ENCODE measurements at places on chromosomes 6 and 20.

GRCh38 chr6:21101694-21102093 lies 491.9 kb upstream of the SOX4 start:
- DNase-seq = no peak

- DNase-seq = peak; percentile 0
Measured at GRCh38 chr6:111361648-111362047, 121.4 kb downstream of the REV3L start.

- no peak for DNase-seq
Measured at GRCh38 chr6:32462609-32463008, 22.9 kb downstream of the HLA-DRA start.

GRCh38 chr6:42068173-42068572 lies 17.8 kb downstream of the TAF8 start:
- DNase-seq = no peak

GRCh38 chr6:134535831-134536230 lies 217.9 kb upstream of the SGK1 start:
- DNase-seq = no peak

GRCh38 chr6:94894300-94894699 lies 683.0 kb upstream of the MANEA start:
- DNase-seq = no peak

DNA sequence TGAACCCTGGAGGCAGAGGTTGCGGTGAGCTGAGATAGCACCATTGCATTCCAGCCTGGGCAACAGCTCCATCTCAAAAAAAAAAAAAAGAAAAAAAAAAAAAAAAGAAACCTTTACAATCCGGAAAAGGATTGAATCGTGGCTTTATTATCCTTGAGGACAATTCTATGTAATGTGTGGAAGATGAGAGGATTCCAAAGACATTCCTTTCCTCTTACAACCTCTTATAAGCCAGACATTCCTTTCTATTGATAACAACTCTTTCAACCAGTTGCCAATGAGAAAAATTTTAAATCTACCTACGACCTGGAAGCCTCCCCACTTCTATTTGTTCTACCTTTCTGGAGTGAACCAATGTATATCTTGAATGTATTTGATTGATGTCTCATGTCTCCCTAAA lies 91.2 kb upstream of the EEF1E1 start:
- no peak for DNase-seq

- no peak for DNase-seq
Measured at GRCh38 chr20:50704971-50705370, 13.6 kb upstream of the RIPOR3 start.

DNA sequence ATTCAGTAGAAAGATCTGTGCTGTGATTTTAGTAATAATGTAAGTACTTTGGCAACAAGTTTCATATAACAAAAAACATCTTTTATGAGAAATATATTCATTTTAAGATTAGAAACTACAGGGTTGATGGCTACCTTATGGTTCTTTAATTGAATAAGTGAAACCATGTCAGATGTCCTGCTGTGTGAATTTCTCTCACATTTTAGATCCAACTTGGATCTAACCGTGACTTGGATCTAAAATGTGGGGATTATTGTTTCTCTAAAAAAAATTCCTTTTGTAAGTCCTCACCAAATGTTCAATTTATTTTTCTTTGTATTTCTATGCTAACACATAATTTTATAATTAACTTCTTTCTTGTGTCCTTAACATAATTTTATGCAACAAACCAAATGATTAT lies 30.4 kb downstream of the ZC2HC1B start:
- no peak for DNase-seq

DNA sequence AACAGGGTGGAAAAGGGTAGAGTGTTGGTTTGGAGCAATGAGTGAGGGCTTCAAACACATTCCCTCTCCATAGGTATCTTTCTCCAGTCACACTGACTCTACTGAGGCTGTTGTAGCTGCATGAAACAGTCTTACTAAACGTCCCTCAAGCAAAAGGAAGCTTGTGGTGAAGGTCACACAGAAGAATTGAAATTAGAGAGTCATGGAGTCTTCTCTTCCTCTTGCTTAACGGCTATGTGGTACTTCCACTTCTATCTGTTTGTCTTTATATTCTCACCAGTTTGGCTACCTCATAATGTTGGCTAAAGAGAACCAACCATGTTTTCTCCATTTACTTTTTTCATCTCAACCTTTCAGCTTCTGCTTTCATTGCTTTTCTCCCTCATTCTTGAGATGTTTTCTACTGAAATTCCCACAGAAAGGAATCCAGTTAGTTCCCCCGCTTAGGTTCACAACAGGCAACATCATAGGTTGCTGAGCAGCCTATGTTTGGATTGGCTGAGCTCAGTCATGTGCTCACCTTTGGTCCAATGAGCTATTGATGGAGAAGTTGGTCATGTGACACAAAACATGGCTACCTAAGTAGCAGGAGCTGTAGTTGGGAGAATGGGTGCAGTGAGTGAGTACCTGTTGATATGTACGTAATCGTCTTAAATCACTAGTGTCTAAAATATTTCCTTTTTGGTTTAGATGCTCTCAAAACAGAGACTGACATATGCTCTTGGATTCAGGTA lies 99.8 kb downstream of the SNAP25 start:
- DNase-seq = no peak

GRCh38 chr20:46222521-46223007 lies 85.7 kb downstream of the CDH22 start:
- no peak for DNase-seq

DNA sequence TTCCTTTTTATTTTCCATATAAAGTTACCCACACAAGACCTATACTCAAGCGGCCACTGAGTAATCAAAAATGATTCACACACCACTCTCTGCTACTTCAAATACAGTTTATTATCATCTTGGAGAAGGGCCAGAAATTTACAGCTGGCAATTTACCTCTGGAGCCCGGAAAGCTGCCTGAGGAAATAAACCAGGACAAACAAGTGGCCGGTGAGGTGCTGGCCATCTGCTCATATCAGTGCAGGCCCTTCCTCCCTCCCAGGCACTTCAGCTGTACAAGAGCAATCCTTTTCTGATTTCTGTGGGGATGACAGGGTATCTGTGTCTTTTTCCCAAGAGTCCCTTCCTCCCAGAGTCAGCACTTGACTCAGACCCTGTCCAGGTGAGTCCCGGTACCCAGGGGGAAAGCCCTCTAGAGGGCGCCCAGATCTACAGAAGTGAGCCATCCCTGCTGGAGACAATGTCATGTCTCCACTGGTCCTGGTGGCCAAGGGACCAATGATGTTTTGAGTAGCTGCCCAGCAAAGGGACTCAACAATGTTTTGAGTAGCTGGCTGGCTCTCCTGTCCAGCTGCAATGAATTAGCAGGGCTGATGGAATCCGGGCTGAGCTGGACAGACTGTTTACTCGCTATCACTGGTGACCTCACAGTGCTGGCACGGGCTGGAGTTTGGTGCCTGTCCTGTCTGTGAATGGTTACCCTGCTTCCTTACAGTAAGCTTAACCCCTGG lies 23.6 kb downstream of the LRP11 start:
- peak; percentile 3 for DNase-seq

- DNase-seq = no peak
Measured at GRCh38 chr6:126804332-126805064, 314.0 kb upstream of the RSPO3 start.

- no peak for DNase-seq
Measured at GRCh38 chr6:35018746-35019145, 122.4 kb downstream of the TCP11 start.

DNA sequence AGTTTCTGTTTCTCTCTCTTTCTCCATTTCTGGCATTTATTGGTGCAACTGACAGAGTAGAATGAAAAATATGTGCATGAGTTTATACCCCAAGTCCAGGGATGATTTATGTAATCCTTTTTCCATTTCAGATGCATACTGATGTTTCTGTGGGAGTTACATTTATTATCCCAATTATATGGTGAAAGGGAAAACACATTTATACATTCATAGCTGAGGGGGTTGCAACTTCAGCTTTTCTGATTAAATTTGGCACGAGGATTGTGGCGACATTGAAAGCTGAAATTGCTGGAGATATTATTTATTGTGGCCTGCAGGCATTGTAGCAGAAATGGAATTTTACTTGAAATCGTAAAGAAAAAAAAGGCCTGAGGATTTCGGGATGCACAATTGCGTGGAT lies 31.5 kb upstream of the FNDC1 start:
- no peak for DNase-seq

DNA sequence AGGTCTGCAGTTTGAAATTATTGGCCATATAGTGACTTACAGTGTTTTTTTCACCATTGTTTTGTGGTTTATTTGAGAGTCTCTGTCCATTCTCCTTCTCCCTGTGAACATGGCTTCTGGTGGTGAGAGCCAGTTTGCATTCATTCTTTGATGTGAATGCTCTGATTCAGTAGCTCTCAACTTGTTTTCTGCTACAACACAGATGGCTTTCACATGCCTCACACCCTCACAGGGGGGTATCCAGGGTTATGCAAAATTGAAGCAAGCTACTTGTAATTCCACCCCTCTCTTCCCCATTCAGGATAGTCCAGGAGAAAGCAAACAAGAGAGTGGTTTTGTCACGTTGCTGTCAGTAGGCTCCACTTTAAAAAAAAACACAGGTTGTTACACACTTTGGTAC lies 55.6 kb downstream of the SLX4IP start:
- DNase-seq = no peak

GRCh38 chr20:32586291-32586690 lies 1.2 kb upstream of the NOL4L start:
- DNase-seq = no peak

GRCh38 chr20:11891776-11892545 lies 25.7 kb upstream of the BTBD3 start:
- DNase-seq = no peak

DNA sequence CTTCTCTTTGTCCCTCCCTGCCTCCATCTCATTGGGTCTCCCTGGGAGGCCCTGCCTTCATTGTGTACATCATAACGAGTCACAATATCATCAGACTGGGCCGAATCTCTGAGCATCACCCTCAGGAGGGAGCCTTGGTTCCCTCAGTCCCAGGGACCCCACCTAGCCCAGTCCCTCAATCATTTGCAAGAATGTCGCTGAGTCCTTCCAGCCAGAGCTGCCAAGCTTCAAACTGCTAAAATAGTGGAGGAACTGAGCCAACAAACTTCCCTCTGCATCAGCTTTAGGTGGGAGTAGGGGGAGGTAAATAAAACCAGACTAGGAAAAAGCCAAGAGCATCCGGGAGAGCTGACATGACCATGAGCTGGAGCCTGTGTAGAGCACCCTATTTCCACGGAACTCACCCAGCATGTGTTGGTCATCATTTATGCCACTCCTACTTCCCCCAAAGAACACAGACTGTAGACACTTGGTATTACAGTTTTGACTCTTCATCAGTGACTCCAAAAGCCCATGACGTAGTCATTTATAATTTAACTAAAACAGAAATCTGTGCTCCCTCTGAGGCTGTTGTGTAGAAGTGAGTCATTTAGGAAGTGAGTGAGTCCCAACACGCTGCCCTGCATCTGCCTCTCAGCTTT lies 28.8 kb upstream of the IL17A start:
- no peak for DNase-seq

- no peak for DNase-seq
Measured at GRCh38 chr20:34262488-34263288, 21.5 kb downstream of the ASIP start.

GRCh38 chr6:99833034-99833433 lies 161.0 kb downstream of the MCHR2 start:
- DNase-seq = no peak

DNA sequence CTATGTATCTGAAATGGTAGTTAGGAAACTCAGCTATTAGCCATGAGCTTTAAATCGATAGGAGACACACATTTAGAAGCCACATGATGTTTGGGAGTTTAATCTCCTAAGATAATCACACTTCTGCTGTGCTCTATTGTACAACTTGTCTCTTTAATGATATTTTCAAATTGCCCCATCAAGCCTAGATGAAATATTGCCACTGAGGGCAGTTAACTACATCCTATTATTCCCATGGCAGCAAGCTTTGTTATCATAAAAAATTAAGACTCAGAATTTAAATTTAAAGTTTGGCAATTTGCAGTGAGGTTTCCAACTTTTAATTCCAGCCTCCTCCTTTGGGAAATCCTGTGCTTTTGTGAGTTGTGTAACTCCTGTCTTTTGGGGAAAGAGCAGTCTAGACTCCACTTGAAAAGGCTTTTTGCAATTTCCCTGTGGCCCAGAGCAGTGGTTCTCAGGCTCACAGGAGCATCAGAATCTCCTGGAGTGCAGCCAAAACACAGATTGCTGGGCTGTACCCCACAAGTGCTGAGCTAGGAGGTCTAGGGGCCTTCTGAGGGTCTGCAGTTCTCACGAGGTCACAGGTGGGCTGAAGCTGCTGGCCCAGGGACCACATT lies 792.4 kb downstream of the QKI start:
- no peak for DNase-seq

- no peak for DNase-seq
Measured at GRCh38 chr6:157223021-157223430, 100.3 kb downstream of the TMEM242 start.

GRCh38 chr20:36310215-36310981 lies 4.3 kb downstream of the DLGAP4 start:
- no peak for DNase-seq

- no peak for DNase-seq
Measured at GRCh38 chr6:164273491-164273890, 859.0 kb downstream of the QKI start.
